ENCODE measurements at places on chromosomes 7 and 10.

- DNase-seq: no peak
These were observed 1120.0 kb downstream of the SORCS1 start for GRCh38 chr10:106044503-106044902.

GRCh38 chr10:106615081-106615480 is 549.4 kb downstream of the SORCS1 start:
- no peak for DNase-seq

- no peak for DNase-seq
These were observed 74.4 kb upstream of the PPP1R3C start for GRCh38 chr10:91707236-91707635.

GRCh38 chr7:22435720-22436119 is 64.3 kb downstream of the STEAP1B start:
- no peak for DNase-seq

GRCh38 chr10:133139551-133140065 is 20.4 kb upstream of the KNDC1 start:
- no peak for DNase-seq

- DNase-seq: peak; percentile 71
These were observed 90.7 kb upstream of the C1QL3 start for GRCh38 chr10:16612115-16612980.

DNA sequence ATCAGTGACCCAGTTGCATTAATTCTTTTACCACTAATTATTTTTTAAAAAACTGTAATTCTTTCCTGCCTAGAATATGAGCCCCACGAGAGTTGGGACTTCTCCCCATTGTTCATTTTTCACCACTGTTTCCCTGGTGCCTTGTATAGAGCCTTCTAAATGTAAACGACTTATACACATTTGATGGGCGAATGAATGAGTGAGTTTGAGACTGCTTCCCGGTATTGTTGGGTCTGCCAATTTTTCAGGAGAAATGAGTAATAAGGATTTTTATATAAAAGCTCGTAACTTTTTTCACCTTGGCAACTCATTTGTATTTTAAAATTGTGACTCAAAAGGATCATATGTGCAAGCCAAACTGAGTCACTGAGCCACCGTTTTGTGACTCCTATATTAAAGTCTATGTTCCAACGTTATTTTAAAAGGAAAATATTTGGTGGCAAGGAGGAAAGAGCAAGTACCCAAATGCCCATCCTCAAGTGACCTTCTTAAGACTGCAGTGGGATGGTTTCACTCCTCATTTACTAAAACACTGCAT is 621.3 kb downstream of the KCNMA1 start:
- DNase-seq: peak; percentile 0

DNA sequence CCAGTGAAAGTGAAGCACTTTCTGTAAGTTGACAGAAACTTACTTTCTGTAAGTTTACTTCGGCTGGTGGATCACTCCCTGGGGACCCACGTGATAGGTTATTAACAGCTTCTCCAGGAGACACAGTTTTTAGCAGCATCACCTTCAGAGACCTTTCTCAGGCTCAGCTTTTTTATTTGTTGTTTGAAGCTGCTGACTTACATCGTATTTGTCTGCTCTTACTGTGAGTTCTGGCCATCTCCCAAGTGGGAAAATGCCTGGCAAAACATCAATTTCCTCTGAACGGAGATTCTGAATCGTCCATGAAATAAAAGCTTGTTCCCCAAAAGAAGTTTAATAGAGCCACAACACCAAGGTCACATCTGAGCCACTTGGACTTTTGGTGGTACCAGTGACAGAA is 178.7 kb upstream of the PODXL start:
- no peak for DNase-seq

GRCh38 chr10:86871563-86872183 is 85.7 kb downstream of the MMRN2 start:
- DNase-seq: no peak

- no peak for DNase-seq
These were observed 68.3 kb downstream of the MLLT10 start for GRCh38 chr10:21602313-21602712.

DNA sequence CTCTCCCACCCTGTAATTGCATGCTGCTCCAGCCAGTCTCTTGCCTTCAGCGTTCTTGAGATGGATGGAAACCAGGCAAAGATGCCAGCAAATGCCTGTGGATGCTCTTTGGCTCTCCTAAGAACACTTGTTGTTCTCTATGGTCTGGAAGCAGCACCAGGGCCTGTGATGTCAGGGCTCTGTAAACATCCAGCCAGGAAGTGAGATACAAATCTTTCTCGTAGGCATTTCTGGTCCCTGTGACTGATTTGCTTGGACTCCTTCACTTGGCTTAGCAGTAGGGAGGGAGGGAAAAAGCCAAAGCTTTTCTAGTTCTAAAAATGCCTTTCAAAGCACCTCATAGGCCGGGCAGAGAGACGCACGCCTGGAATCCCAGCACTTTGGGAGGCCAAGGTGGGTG is 201.3 kb downstream of the REEP3 start:
- DNase-seq: no peak

GRCh38 chr7:34191771-34192479 is 286.6 kb downstream of the BMPER start:
- no peak for DNase-seq
